ENCODE measurements at places on chromosomes 7 and 10.

DNA sequence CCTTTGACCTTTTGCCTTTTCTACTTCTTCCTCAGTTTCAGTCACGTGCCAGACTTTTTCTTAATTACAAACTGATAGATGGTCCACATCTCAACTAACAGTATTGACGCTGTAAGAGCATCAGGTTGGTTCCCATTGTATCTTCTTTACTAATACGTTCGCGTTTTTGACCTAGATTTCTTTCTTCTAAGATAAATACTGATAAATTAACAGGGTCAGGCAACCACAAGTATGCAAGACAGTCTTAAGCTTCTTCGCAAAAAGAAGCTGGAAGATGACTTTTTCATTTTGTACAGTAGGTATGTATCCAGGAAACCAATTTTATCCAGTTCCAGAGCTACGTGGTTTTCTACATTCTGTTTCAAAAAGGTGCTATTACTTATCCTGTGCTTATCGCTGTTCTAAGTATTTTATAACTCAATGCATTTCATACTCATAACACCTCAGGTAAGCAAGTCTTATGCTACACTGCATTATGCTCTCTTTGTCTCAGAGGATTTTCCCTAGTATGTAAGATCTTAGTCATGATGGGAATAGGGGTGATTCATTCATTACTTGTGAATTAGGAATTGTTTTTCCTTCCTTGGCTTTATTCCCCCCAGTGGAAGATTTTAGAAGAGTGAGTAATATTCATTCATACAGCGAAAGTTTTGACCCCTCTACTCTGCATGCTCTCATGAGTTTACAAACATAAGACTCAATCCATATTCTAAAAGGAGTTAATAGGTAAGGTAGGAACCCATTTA is 955 bp downstream of the DUS4L start:
- no peak for DNase-seq

DNA sequence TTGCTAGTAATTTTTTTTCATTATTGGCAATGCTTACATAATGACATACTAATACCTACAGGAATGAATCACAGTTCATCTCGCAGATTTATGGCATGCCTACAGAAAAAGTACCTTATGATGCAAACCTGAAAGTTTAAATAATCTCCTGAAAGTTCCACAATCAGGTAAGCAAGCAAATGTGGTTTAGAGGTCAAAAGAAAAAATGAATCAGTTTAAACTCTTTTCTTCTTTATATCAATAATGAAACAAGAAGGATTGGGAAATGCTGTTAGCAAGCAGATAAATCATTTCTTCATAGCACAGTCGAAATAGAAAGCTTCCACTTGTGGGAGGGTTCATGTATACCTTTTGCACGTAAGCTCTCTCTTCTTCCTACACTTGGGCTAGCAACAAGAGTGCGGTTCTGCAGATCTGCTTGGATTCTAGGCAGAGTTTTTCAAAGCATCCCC is 53.7 kb upstream of the MTPN start:
- no peak for DNase-seq

- no peak for DNase-seq
These were observed 137.1 kb upstream of the MDFIC start for GRCh38 chr7:114784746-114785145.

DNA sequence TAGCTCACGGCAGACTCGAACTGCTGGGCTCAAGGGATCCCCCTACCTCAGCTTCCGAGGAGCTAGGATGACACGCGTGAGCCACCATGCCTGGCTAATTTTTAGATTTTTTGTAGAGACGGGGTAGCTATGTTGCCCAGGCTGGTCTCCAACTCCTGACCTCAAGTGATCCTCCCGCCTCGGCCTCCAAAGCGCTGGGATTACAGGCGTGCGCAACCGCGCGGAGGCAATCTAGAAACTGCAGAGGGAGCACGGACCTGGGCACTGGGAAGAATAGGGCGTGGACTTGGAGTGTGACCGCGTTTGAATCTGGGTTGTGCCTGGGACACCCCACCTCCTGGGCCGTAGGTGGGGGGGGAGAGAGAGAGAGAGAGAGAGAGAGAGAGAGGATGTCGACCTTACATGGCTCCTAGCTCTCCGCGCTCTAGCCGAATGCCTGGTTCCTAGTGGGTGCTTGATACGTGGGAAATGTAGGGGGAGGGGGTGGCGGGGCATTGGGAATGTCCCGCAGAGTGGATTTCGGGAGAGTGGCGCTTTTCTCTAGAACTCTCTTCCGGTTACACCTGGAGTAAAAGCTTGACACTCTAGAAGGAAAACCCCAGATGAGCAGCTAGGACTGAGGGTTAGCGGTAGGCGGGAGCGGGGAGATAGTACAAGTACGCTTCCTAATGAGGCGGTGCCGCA is 1.2 kb upstream of the MAP3K8 start:
- DNase-seq, result no peak

GRCh38 chr10:96279191-96279641 is 7.8 kb upstream of the BLNK start:
- no peak for DNase-seq

GRCh38 chr7:149476791-149477190 is 15.9 kb upstream of the ZNF777 start:
- no peak for DNase-seq

- DNase-seq, result no peak
These were observed 87.4 kb downstream of the ZNF467 start for GRCh38 chr7:149686011-149686410.

DNA sequence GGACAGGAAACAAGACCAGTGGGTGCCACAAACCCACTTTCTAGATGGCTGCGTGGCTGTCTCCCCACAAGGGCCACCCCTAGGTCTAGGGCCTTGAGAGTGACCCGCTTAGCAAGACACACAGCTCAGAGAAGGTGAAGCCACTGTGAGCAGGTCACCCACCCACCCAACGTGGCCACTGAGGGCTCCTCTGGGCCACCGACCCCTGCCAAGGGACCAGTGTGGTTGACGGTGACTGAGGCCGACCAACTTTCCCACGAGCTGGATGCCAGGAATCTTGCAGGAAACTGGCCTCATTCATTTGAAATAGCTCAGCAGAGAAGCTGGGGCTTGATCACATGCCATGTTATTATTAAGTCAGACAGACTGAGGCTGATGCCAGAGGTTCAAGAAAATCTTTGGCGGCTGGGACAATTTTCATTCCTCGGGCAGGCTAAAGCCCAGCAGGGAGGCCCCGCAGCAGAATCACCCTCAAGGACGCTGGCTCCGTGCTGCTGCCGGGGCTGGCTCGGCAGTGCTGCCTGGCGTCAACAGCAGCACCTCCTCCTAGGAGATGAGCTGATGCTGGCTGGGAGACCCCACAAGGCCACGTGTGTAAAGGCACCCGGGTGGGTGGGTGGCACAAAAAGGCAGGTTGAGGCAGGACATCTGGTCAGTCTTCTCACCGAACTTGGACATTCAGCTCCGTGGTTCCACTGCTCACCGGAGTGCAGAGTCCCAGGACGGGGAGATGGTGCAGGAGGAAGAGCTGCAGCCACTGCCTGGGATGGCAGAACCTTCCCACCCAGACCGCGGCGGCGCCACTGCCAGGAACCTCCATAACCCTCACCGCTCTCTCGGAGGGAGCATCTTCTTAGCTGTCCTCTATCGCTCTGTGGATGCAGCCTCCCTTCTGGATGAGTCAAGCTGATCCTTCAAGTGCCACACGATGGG is 57.8 kb downstream of the ZRANB1 start:
- no peak for DNase-seq

DNA sequence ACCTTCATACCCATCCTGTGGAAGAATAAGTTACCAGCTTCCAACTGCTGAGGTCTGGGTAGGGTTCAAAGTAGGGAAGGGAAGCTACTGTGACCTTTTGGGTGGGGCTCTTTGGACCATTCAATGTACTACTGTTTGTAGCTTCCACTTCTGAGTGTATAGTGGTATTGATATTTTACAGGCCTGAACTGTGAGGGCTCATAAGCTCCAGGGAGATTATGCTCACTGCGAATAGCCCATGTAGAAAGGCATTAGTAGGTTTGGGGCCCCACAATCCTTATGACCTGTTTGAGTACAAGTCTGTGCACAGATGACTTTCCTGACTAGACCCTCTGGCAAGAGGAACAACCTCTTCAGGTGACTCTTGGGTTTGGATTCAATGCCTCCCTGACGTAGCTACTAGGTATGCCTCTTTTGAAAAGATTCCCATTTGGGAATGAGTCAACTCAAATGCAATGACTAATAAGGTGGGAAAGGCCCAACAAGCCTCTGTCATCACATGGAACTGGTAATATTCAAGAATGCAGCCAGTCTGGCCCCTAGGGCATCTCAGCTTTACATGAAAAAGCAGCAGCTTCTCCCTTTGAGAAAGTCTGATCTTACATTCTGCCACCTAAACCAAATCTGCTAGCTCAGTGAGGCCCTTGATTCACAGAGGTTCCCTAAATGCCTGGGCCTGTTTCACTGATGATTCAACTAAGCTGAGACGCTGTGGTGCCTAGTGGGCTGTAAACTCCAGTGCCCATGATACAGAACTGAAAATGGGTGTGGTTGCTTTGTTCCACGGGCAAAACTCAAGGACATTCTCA is 79.8 kb downstream of the ABI1 start:
- DNase-seq, result no peak

DNA sequence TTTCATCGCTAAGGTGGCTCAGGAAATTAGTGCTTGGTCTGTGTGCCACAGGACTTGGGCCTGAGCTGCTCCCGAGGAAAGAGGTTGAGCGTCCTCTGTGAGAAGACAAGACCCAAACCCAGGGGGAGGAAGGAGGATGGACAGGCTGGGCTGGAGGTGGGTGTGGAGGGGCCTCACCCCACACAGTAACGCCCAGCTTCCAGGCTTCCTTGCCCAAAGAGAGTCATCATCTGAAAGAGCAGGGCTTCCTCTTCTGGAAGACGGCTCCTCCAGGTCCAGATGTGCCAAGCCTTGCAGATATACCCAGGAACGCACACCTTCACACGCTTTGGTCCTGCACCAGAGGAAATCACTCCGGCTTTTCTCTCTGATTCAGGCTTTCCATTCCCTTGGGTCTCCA is 127.8 kb upstream of the MGMT start:
- DNase-seq, result no peak

DNA sequence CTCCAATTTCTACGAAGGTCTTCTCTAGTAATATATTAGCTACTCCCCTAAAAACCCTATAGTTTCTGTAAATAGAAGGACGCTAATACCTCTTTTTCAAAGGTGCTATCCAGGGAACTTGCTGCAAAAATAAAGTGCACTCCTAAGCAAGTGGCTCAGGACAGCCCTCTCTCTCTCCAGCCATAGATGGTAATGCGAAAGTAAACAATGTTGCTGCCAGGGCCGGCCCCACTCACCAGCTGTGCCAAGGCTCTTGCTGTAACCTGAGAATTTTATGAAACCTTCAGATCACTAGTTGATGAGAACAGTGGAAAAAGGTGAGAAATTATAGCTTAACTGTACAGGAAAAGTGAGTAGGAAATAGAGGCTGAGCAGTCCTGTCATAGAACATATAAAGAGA is 10.9 kb upstream of the TAS2R39 start:
- DNase-seq, result peak; percentile 2

- DNase-seq, result peak; percentile 3
These were observed 30.4 kb downstream of the LYZL1 start for GRCh38 chr10:29319205-29319781.

DNA sequence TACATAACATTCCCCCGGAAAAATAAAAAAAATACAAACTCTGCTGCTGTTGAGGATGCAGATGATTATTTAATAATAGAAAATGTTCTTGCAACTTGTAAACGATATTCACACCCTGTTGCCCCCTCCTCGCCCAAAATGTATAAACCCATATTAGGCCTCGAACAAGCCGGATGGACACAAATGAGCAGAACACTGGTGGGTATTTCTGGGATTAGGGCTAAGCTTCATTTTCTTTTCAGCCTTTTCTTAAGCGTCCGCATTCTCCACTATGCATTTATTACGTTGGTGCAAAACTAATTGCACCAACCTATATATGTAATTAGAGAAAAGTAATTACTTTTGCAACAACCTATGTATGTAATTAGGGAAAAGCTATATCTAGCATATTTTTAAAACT is 349 bp upstream of the GNG11 start:
- DNase-seq, result no peak

DNA sequence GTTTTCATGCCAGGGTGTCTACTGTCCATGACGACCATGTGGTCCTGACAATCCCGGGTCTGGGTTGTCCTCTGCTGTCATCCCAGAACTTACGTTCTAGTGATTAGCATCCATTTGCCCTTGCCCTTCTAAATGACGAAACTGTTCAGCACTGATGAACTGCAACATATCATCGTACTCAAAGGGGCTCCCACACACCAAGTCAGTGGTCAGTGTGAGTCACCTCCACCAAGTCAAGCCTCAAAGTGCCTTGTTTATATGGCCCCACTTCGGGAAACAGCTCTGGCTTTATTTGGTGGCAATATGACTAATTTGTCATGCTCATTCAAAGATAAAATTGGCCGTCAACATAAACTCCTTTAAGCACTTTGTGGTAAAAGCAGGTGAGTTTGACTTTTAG is 110.7 kb downstream of the FRMD4A start:
- no peak for DNase-seq

DNA sequence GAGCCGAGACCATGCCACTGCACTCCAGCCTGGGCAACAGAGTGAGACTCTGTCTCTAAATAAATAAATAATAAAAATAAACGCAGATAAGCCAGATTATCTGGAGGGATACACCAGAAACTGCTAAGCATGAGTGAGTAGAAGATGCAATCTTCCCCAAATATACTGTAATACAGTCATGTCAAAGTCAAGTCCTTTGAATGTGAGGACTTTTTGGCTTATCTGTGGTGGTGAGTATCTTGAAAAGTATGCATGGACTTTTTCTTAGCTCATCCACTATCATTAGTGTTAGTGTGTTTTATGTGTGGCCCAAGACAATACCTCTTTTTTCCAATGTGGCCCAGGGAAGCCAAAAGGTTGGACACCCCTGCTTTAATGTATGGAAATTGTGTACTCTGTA is 44.7 kb upstream of the PITRM1 start:
- no peak for DNase-seq

GRCh38 chr7:116583653-116584052 is 58.8 kb downstream of the CAV1 start:
- no peak for DNase-seq

- no peak for DNase-seq
These were observed 119.0 kb downstream of the PTPN20 start for GRCh38 chr10:47030191-47030703.

DNA sequence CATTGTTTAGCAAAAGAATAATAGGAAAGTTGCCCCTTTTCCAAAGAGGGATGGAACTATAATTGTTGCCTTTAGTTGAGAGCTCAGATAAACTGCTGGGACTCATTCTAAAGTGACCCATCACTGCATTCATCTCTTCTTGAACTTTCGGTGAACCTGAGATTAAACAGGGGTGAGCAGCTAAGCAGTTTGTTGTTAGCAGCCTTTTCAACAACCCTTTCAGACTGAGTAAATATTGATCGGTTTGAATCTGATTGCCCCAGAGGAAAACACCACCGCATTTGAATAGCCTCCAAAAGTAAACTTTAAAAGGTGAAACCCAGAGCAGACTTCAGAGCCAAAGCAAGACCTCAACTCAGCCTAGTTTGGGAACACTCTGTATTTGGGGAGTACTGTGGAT is 4.7 kb downstream of the HOXA1 start:
- DNase-seq, result peak; percentile 90

- no peak for DNase-seq
These were observed 56.7 kb downstream of the CFAP46 start for GRCh38 chr10:132885451-132886210.

Data from NCI-H510A treated with DMSO at 0.1 percent for 48 hours (cell line).